ENCODE measurements at places on chromosomes 12 and 14.
A peak's percentile ranks its signal among the peaks of the same experiment; 100 is the strongest.

- no peak for DNase-seq
Measured at GRCh38 chr14:99883866-99884650, 90.8 kb downstream of the EML1 start.

GRCh38 chr12:6337958-6338433 lies 3.9 kb downstream of the TNFRSF1A start:
- no peak for DNase-seq

- no peak for DNase-seq
Measured at GRCh38 chr12:98612696-98613334, 19.3 kb downstream of the SLC25A3 start.

GRCh38 chr14:32826404-32827082 lies 112.1 kb upstream of the NPAS3 start:
- DNase-seq, result no peak

- peak; percentile 50 for DNase-seq
Measured at GRCh38 chr12:14961466-14962152, at the start of gene ARHGDIB. TSS of gene ARHGDIB (minus strand) at chr12:14961601. CDS start at chr12:14950712, 10,889 bp downstream.

DNA sequence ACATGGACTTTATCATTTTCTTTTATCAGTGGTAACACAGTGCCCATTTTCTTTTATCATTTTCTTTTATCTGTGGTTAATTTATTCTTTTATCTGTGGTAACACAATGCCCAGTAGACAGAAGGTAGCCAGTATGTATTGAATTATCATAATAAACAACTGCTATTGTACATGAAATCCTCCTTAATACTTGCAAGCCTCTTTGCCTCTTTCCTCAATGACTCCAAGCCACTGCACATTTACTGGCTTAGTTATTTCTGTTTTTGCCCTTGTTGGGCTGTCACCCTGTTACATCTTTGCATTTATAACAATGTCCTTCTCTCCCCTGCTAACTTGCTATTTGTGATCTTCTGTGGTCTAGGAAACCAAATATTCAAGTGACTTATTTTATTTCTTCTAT lies 345.0 kb downstream of the ATP23 start:
- DNase-seq, result no peak

DNA sequence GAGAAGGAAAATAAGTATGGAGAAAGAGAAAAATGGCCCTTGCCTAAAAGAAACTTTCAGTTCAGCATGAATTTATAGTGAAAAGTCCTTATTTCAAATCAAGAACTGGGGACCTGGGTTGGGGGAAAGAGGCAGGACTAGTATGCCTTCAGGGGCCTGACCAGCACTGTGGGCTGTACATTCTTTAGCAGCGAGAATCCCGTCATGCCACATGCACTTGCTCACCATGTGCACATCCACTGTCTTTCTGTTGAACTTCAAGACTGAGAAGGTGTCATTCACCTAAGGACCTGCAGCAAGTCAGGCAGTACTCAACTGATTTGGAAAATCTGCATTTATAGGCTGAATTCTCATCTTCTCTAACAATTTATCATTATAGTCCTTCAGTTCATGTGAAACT lies 50.2 kb downstream of the RAB35 start:
- DNase-seq, result no peak

DNA sequence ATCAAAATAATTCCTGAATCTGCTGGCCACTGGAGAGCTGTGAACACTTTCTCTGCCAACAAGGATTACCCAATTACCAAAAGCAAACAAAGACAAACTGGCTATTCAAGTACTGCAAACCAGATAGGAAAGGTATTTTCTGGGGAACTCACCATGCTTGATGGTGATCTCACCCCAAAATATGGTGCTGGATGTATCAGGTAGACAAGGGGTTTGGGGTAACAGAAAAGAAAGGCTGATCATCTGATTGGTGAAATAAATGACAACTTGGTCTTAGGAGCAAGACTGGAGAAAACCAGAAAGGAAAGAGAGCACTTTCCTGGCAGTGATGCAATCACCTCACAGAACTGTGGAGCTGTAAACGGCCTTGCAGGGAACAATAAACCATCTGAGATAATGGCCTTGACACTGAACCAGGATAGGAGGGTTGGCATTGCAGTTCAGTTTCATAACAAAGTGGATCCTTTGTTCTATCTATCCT lies 31.0 kb upstream of the NPFF start:
- DNase-seq, result no peak

GRCh38 chr14:69933623-69934275 lies 54.5 kb downstream of the SMOC1 start:
- no peak for DNase-seq

DNA sequence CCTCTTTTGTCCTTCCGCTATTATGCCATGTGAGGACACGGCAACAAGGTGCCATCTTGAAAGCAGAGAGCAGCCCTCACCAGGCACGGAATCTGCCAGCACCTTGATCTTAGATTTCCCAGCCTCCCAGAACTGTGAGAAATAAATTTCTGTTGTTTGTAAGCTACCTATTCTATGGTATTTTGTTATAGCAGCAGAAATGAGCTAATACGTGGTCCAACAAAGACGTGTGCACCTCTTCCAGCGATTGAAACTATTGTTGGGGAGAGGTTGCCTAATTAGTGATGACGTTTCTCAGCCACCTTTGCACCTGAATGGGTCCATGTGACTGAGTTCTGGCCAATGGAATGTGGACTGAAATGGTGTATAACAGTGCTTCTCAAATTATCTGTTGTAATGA lies 2.3 kb upstream of the SNAPC1 start:
- no peak for DNase-seq

GRCh38 chr12:93696462-93696861 lies 19.3 kb downstream of the CRADD start:
- DNase-seq, result no peak

DNA sequence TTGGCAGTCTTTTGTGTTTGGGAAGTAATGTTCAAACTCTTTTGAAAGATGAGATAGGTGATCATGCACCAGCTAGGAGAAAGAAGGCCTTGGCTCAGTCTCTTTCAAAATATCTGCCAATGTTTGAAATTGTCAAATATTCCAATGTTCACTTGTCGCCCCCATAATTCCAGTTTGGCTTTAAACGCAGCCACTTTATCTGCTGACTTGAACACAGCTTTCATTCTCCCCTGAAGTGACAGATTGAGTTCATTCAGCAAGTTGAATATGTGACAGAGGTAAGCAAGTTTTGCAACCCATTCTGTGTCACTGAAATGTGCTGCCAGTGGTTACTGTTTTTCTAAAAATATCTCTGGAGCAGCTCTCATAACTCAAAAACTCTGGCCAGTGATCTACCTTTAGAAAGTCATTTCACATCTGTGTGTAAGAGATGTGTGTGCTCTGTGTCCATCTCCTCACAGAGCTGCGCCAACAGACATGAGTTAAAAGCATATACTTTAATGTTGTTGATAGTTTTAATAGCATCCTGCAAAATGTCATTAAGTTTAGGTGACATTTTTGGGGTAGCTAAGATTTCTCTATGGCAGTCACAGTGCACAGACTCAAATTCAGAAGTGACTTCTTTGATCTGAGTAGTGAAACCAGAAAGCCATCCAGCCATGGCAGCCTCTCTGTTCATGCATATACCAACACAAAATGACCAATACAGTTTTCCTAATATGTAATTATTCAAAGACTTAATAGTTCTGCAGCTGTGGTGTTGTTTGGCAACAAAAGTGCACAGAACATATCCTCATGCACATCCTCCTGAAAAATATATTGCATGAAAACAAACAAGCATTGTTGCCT lies 614.3 kb upstream of the MIS18BP1 start:
- no peak for DNase-seq

DNA sequence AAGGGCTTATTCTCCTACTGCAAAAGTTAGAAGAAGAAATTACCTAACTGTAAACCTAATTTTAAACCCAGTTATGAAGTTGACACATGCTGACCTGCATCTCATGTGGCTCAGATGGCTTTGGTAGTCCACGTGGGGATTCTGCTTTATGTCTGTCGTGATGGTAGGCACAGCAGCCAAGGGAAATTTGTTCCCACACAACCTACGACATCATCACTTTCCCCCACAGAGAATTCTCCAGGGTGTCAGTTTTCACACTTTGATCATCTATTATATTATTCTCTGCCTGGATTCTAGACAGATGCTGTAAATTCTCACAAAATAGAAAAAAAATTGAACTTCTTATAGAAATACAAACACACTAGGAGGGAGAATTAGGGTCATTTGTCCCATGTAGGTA lies 70.6 kb downstream of the PTHLH start:
- no peak for DNase-seq

DNA sequence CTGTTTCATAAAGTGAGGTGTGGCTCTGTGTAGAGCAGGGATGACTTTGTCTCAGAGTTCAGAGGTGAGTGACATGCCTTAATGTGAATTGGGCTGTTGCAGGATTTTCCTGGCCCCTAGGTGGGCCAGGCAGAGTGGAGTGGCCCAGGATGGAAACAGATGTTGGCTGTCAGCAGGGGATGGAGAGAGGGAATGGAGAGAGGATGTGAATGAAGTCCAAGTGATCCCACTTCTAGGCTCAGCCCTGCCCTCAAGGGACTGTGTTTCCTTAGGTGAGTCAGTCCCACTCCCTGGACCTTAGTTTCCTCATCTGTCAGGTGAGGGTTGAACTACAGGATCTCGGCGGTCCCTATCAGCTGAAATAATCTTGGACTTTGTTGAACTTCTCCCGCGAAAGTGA lies 7.5 kb downstream of the GALNT16 start:
- no peak for DNase-seq

DNA sequence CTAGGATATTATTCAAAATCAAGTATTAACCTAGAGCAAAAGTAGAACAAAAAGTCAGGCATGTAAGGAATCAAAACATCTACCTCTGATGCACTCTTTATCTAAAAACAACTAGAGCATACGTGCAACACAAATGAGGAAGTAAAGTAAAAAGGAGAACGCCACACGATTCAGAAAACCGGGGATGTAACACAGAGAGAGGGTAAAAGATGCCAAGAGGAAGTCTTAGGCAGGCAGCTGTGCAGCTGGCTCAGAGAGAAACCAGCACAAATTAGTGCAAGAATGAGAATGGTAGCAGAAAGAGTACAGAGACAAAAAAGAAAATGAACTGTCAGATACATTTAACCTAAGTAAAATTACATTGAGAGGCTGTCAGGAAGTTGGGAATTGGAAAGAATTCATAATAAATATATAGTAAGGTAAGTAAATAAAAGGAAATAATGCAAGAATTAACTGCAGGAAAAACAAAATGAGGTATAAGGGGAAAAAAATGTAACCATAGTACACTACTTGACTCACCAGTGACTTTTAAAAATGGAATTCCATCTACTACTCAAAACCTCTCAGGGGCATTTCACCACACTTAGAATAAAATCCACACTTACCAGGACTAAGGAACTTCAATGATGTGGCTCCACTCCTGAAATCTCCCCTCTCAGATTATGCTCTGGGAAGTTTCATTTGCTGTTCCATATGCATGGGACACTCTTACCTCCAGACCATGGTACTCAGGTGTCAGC lies 17.1 kb downstream of the BCAT1 start:
- no peak for DNase-seq

DNA sequence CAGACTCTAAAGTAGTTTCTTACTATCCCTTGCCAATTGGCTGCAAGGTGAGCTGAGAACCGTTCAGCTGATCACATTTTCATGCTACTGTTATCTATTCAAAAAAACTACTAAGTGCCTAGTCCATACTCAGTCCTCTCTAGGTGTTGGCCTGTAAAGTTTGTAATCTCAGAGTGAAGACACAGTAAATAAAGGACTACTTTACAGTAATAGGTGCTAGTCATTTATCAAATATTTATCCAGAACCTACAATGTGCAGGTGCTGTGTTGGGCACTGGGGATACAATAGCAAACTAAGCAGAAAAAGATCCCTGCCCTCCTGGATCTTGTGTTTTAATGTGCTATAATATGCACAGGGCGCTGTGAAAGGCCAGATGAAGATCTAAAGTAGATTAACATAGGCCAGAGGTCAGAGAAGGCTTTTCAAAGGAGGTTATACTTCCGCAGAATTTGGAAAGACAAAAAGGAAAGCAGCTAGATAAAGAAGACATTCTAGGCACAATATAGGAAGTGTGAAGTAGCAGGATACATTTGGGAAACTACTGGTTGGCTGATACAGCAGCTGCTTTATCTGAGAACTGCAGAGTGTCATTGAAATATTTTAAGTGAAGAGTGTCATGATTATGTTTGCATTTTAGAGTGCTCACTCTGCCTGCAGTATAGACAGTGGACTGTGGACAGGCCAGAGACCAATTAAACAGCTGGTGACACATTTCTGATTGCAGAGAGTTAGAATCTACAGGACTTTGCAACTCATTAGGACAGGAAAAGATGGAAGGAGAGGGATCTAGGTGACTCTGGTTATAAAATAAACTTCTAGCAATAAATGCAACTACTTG lies 8.0 kb upstream of the ACTR10 start:
- DNase-seq, result no peak

DNA sequence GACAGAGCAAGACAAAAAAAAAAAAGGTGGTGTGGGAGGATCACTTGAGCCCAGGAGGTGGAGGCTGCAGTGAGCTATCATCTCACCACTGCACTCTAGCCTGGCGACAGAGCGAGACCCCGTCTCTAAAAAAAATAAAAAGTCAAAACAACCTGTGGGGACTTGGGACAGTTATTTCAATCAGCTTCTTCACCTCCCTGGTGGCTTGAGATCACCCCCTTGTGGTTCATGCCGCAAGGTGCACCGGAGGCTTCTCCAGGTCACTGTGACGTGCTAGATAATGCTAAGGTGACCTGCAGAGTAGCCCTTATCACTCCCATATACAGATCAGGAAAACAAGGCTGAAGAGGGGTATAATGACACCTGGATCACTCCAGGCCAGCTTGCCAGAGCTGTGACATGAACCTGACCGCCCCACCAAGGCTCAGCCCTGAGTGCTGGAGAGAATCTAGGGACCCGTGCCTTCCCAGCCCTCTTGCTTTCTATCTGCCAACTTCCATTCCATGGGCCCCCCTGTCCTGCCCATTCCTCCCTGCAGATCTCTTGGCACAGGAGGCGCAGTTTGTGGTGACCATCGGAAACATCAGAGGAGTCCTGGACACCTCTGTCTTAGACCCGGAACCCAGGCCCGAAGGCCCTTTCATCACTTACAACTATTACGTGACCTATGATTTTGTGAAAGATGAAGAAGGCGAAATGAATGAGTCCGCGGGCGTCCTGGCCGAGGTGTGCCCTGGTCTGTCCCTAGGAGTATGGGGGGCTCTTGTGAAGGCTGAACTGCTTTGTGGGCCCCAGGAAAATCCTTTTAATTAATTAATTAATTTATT lies 8.1 kb downstream of the LRRC43 start:
- DNase-seq, result peak; percentile 45

- no peak for DNase-seq
Measured at GRCh38 chr14:31084385-31084784, 58.2 kb upstream of the STRN3 start.

Data from stimulated activated CD8-positive, alpha-beta memory T cell treated with anti-CD3 and anti-CD28 coated beads, Interleukin-7, amount 100 ng/mL, for 1 hour (primary cell).